Stimulated activated CD4-positive, alpha-beta T cell treated with anti-CD3 and anti-CD28 coated beads, Interleukin-1b, Interleukin-23, amount 100 ng/mL, for 48 hours (primary cell): ENCODE measurements at places on chromosomes 13 and 19.

- no peak for DNase-seq
Observed at GRCh38 chr13:105984236-105984635, 551.2 kb downstream of the EFNB2 start.

- DNase-seq = no peak
Observed at GRCh38 chr13:20439261-20439660, 86.4 kb downstream of the CRYL1 start.

DNA sequence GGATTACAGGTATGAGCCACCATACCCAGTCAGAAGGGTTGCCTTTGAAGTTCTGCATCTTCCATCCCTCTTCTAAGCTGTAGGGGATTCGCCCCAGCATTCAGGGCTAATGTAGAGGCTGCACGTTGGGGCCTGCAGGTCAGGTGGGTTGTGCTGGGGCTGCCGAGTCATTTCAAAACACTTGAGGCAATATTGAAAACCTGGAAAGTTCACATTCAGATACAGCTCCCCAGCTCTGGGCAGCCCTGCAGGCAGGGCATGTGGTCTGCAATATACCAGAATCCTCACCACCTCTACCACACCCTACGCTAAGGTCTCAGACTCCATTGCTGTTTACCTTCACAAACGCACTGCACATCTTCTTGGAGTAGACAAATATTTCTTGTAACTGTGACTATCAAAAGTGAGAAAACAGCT lies 24.6 kb downstream of the CCNE1 start:
- DNase-seq = peak; percentile 66

- DNase-seq = peak; percentile 97
Observed at GRCh38 chr19:41859618-41860418, at the start of gene RPS19. TSS of gene RPS19 (plus strand) at chr19:41860255. CDS start at chr19:41860775, 520 bp downstream.

DNA sequence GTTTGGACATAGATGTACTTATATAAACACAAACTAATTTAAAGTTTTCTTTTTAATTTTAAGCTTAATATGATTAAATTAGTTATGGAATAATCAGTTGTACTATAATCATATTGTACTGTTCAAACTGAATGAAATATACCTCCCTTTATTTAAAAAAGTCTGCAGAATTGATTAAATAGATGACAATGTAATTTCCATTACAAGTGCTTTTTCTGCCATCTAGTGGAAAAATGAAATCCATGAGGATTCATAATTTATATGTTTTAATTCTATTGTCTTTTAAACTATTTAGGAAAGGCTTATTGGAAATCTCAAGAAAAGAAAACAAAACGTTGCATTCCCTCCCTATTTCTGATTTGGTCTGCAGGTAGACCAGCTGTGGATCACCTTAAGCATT lies 30.9 kb downstream of the MZT1 start:
- no peak for DNase-seq

- no peak for DNase-seq
Observed at GRCh38 chr13:46934749-46935148, 37.9 kb upstream of the HTR2A start.

GRCh38 chr13:33188093-33188882 lies 97.3 kb downstream of the STARD13 start:
- DNase-seq = no peak

- no peak for DNase-seq
Observed at GRCh38 chr13:81682081-81682630, 1341.2 kb upstream of the SPRY2 start.

DNA sequence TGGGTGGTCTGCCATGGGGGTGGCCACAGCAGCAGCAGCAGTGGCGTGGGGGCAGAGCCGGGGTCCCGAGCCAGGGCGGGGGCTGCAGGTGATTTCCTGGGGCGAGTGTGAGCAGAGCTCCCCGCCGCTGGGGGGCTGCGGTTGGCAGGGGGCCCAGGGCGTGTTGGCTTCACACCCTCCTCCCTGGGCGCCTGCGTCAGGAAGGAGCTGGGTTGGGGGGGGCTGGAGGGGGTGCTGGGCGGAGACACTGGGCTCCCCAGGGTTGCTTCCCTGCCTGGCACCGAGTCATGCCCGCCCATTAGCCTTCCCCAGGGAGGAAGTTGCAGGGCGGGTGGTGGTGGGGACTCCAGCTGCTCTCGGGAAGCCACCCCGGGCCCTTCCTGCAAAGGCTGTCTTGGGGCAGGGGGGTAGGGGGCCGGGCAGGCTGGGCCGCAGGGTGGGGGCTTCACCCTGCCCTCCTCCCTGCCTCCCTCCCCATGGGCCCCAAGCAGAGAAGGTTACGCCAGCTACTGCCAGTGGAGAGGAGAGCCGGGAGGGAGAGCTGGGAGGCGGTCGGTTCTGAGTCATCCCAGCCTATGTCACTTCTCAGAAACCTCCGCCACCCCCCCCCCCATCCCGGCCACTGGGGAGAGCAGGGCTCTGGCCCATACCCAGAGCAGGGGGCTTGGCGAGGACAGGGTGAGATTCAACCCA lies 4.6 kb downstream of the MIDN start:
- peak; percentile 81 for DNase-seq

DNA sequence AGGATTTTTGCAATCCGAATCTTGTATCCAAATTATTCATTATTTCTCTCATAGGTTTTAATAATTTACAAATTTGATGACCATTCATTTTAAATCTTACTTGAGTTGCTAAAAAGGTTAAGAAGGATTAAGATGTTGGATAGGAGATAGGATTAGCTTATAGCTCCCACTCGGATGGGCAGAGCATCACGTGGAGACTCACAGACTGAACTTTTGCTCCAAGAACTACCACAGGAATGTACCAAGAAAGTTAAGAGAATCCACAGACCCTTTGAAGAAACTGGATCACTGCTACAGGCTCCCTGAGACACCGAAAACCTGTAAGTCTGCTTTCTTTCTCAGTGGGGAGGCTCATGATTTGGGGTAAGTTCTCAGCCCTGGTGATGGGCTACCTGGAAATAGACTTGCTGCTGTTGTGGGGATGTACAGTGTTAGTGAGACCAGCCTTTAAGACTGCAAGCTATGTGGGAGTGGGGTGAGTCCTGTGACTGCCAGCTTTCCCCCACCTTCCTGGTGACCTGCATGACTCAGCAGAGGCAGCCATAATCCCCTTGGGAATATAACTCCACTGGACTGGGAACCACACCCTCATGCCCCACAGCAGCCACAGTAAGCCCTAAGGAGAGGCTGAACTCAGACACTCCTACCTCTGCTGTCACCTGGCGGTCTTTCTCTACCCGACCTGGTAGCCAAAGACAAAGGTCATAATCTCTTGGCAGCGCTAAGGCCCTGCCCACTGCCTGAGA lies 1458.0 kb downstream of the OLFM4 start:
- DNase-seq = no peak

GRCh38 chr13:107104631-107105030 lies 536.7 kb upstream of the ARGLU1 start:
- DNase-seq = no peak

DNA sequence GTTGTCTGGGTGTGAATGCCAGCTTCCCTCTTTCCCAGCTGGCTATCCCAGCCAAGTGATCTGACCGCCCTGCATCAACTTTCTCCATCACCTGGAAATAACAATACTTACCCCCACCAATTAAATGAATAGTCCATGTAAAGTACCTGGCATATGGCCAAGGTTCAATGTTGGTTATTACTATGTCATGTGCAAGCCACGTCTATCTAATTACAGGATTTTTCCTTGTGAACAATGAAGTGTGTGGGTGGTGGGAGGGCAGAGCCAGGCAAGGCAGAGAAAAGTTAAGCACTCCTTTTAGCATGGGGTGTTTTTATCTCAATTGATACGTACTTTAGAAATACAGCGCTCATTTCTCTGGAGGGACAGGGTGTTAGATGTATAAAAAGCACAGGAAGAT lies 121.1 kb downstream of the NHLRC3 start:
- DNase-seq = peak; percentile 8

GRCh38 chr19:13401388-13401787 lies 104.9 kb downstream of the CACNA1A start:
- no peak for DNase-seq

DNA sequence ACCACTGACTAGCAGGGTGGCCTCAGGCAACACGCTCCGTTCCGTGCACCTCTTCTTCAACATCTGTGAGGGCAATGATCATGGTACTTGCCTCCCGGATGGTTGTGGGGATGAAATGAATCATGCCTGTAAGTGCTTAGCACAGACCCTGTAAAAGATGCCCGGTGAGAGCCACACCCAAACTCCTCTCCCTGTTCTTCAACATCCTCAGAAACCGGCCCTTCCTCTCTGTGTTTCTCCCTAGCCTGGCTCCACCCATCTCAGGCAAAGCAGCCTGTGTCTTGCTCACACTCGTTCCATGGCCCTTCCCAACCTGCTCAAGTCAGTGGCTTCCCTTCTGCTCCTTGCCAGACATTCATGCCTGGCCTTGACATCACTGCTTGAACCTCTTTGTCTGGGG lies 5.8 kb upstream of the DMKN start:
- DNase-seq = no peak

DNA sequence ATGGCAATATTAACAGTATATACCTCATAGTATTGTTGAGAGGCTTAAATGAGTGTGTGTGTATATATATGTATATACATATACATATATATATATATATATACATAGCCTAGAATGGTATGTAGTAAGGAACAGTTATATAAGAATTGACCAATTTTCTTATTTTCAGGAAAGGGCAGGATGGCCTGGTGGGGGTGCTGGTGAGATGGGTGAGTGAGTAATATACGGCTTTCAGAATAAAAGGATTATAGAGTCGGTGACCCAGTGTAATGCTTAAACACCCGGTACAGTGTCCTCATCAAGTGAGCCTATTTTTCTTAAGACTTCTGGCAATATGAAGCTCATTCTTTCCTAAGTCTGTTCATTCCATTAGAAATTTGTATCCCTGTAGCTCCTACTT lies 11.7 kb upstream of the FAM216B start:
- DNase-seq = no peak

DNA sequence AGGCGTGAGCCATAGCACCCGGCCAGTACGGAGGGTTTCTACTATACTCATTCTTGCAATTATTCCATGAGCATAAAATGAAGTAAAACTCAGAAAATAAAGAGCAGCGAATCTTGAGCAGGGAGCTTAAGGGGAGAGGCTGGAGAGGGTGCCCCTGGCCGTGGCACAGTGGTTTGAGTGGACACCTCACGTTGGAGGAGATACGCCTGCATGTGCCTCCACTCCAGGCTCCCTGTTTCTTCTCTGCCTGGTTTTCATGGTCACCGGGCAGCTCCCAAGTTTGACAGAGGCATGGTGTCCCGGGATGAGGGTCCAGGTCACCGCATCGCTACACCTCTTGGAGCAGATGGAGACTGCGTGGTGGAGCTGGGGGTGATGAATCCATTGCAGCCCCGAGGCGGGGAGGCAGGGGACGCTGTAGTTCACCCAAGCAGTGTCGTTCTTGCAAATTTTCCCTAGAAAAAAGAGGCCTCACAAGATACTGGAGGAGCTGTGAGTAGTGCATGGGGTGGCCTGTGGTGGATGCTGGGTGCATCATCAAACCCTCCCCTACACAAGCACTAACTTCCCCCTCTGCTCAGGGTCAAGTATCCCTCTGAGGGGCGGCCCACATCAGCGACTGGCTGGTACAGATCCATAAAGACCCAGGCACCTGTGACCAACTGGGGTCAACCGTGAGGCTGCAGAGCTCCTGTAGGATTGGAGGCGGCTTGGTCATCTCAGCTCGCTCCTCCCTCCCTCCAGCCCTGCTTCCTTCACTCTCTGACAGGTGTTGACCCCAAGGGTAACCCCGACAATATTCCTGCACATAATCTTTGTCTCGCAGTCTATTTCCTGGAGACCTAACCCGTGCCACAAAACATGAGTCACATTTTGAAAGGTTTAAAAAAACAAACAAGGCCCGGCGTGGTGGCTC lies 3.6 kb upstream of the MIER2 start:
- no peak for DNase-seq

- peak; percentile 25 for DNase-seq
Observed at GRCh38 chr19:57708641-57709361, at the start of gene ZNF154. TSS of gene ZNF154 (minus strand) at chr19:57709204. CDS start at chr19:57708971, 233 bp downstream.
